ENCODE measurements at places on chromosomes 3 and 15.

GRCh38 chr15:71136793-71137518 lies 21.7 kb downstream of the THSD4 start:
- DNase-seq: no peak

DNA sequence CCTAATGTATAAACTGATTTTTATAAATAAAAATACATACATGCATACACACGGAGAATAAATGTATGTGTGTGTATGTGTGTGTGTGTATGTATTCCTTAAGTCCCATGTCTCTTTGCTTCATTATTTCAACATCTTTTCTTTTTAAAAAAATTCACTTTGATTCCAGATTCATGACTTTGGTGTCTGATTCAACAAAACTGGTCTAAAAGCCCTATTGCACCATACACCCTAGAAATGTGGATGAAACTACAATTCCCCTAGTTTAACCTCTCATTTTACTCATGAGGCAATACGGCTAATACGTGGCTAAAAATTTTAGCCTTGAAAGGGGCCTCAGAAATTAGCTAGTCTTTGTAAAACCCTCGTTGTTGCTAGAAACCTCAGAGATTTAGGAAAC lies 228.1 kb downstream of the ADAMTS9 start:
- DNase-seq: no peak

- DNase-seq: no peak
These were observed 284.9 kb downstream of the TLE3 start for GRCh38 chr15:69812861-69813261.

DNA sequence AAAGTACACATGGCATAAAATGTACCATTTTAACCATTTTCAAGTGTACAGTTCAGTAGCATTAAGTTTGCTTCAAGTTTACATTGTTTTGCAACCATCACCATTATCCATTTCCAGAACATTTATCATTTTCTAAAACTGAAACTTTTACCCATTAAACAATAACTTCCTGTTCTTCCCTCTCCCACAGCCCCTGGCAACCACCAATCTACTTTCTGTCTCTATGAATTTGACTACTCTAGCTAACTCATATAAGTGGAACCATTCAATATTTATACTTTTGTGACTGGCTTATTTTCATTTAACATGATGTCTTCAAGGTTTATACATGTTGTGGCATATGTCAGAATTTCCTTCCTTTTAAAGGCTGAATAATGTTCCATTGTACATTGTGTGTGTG lies 19.9 kb downstream of the TMEM62 start:
- no peak for DNase-seq

- DNase-seq: no peak
These were observed 917 bp downstream of the LNP1 start for GRCh38 chr3:100402256-100402655.

GRCh38 chr3:4708230-4708629 lies 215.1 kb downstream of the ITPR1 start:
- no peak for DNase-seq

DNA sequence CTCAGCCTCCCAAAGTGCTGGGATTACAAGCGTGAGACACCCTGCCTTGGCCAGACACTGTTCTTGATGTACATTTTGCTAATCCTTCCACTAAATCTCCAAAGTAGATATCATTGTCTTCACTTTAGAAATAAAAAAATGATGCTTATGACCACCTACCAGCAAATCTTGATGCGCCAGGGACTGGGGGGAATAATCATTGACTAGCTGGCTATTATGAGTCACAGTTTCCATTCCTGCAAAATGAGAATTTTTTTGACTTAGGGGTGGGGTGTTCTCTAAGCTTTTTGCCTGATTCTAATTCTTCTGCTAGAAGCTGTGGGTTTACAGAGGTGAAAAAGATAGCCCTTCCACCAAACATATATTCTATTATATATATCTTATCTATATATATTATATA lies 17.1 kb upstream of the RFC4 start:
- no peak for DNase-seq

DNA sequence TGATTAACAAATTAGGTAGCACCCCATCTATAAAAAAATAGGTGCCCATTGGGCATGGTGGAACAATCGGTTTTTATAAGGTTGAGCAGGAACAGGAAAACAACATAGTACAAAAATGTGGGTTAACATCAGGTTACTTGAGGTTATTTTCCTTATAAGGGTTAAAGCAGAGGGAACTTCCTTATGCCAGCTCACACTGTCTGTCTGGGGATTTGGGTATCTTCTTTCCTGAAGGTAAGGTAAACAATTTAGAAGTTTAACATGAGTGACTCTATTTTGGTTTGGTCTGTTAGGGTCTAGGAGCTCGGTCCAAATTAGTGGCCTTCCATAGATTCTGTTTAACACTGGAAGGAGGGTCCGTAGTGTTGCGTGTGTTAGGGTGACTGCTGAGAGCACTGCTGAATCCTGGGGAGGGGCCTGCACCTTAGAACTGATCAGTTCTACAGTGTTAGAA lies 14.7 kb downstream of the CHD2 start:
- no peak for DNase-seq

Measured in stimulated activated CD4-positive, alpha-beta T cell treated with anti-CD3 and anti-CD28 coated beads, Interleukin-1b, Interleukin-23, amount 100 ng/mL, for 24 hours (primary cell).